ENCODE measurements at places on chromosomes 16 and 17. TPM values are rescaled to one million over a fixed set of nuclear protein-coding genes. Genes with fewer than 3 reads are reported as not detected.

Gene ALOXE3
- total RNA-seq: not detected

Gene WFIKKN1
- 0.40 TPM for total RNA-seq

Gene WNT9B
- 0.62 TPM for total RNA-seq

Gene PRAC1
- total RNA-seq: not detected

Gene ZPBP2
- total RNA-seq: not detected

Gene TEKT1
- not detected for total RNA-seq

Gene KRTAP17-1
- total RNA-seq: not detected

Gene PPL
- 5.6 TPM for total RNA-seq

Gene TMC8
- 2.2 TPM for total RNA-seq

Gene KRT20
- not detected for total RNA-seq
